ENCODE measurements at places on chromosomes 16 and 17.

GRCh38 chr17:79960788-79961522, 74.7 kb downstream of the TBC1D16 start:
- no peak for DNase-seq

GRCh38 chr17:12310811-12311210, 290.1 kb downstream of the MAP2K4 start:
- no peak for DNase-seq

GRCh38 chr17:19372866-19373504, 5.3 kb upstream of the MAPK7 start:
- no peak for DNase-seq

GRCh38 chr16:50719401-50720337, 22.2 kb upstream of the CYLD start:
- DNase-seq = no peak

DNA sequence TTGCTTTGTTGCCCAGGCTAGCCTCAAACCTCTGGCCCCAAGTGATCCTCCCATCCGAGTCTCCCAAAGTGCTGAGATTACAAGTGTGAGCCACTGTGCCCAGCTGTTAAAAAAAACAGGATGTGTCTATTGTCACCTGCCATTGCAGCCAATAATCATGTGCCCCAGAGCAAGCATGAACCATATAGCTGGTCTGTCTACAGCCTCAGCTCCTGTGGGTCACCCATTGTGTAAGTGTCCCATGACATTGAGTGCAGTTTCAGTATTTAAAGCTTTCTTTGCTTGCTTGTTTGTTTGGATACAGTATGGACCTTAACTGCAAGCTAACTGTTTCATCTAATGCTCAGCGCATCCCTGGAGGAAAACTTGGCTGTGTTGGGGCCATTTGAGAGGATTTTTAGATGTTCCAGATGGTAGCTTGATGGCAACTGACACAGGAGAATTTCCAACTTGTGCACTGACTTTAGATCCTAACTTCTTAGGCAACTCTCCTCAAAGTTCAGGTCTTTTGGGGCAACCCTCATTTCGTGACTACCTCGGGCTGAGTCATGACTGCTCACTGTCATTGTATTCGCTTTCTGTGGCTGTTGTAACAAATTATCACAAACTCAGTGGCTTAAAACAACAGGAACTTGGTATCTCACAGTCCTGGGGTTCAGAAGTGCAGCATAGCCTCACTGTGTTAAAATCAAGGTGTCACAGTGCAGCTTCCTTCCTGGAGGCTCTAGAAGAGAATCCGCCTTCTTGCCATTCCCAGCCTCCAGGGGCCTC, 30.3 kb upstream of the ADORA2B start:
- peak; percentile 21 for DNase-seq

DNA sequence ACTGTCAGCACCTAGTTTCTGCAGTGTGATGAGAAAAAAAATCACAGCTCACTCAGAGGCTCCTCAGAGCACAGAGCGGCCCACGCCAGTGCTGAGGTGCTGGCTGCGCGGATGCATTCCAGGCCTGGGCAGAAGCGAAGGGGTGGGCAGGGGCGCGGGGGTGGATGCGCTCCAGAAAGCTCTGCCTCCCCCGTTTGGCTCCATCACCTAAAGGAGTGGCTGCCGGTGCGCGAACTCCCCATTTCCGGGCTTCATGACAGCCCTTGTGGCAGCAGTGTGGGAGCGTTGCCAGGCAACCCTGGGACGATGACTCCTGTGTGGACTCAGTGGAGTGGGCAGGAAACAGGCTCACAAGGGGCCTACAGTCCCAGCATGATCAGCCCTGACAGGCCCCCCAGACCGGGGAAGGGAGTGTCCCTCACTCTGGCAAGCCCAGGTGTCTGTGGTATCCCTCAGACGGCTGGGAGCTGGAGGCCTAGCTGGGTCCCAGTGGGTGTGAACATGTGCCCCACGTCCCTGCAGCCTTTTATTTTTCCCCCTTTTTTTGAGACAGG, 32.8 kb upstream of the NUDT16L1 start:
- DNase-seq = peak; percentile 29

GRCh38 chr17:20159406-20160069, 150.4 kb downstream of the SPECC1 start:
- no peak for DNase-seq

DNA sequence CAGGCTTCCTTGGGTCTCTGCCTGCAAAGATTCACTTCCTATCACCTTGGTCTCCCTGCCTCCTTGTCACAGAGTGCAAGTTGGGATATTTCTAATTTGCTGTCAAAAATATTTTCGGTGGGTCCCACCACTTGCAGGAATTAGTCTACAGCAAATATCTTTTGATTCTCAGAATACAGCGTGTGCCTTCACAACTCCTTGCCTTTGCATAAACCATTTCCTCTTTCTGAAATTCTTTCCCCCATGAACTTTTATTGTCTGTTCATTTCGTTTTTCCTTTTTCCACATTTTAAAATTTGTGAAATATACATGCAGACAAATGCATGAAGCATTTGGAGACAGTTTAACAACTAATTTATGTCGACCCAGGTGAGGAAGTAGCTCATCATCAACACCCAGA, 60.0 kb downstream of the HS3ST3B1 start:
- no peak for DNase-seq

DNA sequence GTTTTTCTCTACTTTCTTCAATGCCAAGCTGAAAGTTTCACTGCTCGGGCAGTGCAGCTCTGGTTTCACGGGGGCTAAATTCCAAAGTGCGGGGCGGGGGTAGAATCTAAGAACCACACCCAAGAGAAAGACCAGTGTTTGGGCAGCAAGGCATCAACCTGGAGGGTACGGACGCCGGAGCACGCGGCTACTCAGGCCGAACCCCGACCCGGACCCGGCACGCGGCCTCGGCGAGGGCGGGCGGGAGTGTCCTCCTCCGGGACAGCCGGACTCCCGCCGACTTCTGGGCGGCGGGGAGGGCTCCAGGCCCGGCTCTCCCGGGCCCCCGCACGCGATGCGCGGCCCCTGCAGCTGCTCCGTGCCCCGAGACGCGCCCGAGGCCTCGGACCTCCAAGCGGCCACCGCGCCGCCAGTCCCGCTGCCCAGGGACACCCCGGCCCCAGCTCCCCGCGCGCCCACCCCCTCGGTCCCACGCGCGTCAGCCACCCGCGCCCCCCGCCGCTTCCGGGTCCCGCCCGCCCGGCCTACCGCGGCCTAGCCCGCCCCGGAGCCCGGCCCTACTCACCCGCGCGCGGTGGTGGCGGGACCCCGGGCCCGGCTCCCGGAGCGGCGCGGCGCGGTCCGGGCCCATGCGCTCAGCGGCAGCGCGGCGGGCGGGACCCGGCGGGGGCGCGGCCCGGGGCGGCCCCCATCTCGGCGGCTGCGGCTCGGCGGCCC, 561 bp downstream of the AXIN1 start:
- peak; percentile 9 for DNase-seq

DNA sequence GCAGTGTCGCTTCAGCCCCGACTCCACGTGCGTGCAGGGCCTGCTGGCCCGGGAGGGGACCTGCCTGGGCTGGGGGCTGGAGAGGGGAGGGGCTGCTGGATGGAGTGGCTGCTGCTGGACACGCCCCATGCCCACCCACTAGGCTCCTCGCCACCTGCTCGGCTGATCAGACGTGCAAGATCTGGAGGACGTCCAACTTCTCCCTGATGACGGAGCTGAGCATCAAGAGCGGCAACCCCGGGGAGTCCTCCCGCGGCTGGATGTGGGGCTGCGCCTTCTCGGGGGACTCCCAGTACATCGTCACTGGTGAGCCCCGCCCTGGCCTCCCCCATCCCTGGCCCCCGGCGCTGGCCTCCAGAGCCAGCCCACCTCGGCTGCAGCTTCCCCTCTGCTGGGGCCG, 2.4 kb downstream of the BRICD5 start:
- no peak for DNase-seq

- DNase-seq = no peak
Observed at GRCh38 chr17:15453782-15454181, 13.6 kb downstream of the CDRT4 start.
